CD8-positive, alpha-beta memory T cell (primary cell): ENCODE measurements at places on chromosomes 13 and 19.

- peak; percentile 66 for DNase-seq
These were observed 21.1 kb downstream of the ZNF473 start for GRCh38 chr19:50046649-50047503.

- no peak for DNase-seq
These were observed 9.2 kb downstream of the ZNF296 start for GRCh38 chr19:45066921-45067661.

DNA sequence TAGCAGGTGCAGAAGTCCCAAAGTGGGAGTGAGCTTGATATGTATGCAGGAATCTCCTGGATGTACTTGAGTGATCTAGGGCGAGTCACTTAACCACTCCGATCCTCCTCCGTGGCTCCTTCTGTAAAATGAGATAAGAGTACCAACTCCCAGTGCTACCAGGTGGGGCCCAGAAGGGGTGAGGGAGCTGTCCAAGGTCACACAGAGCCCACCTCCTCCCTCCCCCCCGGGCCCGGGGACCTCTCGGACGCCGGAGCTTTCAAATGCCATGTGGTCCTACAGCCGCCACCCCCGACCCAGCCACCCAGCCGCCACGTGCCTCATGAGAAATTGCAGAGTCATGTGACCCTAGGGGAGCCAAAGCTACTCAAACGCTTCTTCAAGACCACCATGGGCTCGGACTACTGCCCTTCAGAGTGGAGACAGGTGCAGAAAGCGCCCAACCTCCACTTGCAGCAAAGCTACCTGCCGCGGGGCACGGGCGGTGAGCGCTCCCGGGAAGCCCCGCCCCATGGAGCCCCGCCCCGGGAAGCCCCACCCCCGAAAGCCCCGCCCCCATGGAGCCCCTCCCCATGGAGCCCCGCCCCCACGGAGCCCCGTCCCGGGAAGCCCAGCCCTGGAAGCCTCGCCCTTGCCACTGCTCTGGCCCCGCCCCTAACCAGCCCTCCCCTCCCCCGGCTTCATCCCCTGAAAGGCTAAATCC is 10.1 kb upstream of the ZNF358 start:
- no peak for DNase-seq

- no peak for DNase-seq
These were observed 41.6 kb upstream of the HNRNPA1L2 start for GRCh38 chr13:52600666-52601065.

GRCh38 chr13:22761709-22762108 is 419.1 kb upstream of the SGCG start:
- DNase-seq, result no peak

DNA sequence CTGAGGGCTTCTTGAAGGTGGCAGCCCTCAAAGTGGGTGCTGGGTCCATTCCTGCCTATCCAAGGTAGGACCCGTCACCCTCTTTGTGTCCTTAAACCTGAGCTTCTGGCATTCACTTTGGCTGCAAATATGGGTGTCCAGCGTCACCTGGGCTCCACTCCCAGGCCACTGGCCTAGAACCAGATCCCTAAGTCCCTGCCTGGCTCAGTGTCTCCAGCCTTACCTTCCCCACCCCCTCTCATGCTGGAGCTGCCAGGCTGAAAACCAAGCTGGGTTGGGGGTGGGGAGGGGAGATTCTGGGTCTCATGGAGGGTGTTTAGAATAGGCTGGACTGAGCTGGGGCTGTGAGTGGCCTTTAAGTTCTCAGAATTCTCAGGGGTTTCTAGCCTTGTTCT is 12.4 kb downstream of the PDE4A start:
- DNase-seq, result no peak

DNA sequence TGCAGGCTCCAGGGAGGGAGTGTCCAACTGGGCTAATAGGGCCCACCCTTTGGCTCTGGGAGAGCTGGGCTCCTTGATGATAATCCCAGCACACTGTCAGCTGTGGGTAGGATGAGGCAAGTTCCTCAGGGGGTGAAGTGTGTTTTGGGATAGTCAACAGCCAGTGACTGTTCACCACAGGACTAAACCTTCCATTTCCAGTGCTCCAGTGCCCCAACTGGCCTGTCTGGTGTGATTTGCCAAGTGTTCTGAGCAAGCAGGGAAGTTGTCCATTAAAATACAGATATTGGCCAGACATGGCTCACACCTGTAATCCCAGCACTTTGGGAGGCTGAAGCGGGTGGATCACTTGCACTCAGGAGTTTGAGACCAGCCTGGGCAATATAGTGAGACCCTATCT is 150.9 kb downstream of the TM9SF2 start:
- no peak for DNase-seq

DNA sequence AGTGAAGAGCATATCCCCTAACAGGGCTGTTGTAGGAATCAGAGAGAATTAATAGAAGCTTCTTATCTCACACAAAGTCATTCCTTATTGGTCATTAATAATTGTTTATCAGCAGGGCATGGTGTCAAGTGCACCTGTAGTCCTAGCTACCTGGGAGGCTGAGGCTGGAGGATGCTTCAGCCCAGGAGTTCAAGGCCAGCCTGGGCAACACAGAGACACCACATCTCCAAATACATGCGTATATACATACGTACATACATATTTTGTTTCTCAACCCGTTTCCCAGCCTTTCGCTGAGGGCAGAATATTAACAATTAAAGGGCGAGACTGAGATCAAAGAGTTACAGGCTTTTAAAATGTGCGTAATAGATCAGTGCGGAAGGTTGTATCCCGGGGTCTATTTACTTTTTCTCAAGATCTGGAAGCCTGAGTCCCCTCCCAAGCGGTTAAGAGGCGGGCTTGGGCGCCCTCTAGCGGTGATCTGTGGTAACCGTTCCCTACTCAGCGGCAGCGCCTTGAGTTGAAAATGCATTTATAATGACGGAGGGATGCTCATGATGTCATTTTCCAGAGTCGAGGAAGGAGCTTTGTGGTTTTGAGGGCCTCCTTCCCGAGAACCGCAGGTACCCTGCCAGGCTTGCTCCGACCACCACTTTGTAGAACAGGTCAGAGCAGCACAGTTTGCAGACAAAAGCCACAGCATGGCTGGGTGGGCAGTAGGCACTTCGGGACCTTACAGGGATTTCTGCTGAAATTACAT is 169.6 kb upstream of the GPR12 start:
- DNase-seq, result peak; percentile 52

DNA sequence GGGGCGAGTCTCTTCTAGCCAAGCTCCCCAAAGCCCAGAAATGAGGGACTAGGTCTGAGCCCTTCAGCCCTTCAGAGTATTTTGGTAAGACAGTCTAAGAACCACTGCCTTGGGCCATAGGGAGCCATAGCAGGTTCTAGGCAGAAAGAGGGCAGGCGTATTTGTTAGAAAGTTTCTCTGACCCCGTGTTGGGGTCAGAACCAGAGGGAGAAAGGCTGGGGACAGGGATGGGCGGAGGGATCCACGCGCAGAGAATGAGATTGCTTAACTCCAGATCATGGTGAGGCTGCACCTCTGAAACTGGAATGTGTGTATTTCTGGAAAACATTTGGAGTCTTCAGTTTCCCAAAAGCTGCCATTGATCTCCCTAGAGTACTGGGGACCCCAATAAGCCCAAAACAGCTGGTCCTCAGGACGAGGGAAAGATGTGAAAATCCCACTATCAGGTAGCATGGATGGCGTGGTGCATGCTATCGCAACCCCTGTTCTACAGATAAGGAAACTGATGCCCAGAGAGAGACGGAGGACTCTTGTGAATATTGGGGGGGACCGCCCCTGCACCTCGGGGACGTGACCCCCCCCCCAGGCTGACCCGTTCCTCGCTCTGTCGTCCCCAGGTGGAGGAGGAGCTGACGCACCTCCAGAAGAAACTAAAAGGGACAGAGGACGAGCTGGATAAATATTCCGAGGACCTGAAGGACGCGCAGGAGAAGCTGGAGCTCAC is 703 bp upstream of the TPM4 start:
- no peak for DNase-seq

DNA sequence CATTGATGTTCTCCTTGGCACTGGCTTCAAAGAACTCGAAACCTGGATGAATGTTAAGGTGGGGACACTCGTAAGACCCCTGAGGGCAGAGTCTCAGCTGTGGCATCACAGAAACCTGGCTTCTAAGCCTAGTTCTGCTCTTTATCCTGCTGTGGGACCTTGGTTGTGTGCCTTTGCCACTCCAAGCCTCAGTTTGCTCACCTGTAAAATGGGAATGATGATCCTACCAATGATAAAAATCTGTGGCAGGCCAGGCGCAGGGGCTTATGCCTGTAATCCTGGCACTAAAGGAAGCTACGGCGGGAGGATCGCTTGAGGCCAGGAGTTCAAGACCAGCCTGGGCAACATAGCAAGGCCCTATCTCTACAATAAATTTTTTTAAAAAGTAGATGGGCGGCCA is 13.9 kb downstream of the RAB3D start:
- DNase-seq, result no peak

- no peak for DNase-seq
These were observed 62.7 kb downstream of the MICU2 start for GRCh38 chr13:21541271-21541670.

GRCh38 chr19:44447916-44448674 is at the start of gene ZNF229:
TSS of gene ZNF229 (minus strand) at chr19:44448472. CDS start at chr19:44442847, 5,625 bp downstream.
- peak; percentile 5 for DNase-seq

DNA sequence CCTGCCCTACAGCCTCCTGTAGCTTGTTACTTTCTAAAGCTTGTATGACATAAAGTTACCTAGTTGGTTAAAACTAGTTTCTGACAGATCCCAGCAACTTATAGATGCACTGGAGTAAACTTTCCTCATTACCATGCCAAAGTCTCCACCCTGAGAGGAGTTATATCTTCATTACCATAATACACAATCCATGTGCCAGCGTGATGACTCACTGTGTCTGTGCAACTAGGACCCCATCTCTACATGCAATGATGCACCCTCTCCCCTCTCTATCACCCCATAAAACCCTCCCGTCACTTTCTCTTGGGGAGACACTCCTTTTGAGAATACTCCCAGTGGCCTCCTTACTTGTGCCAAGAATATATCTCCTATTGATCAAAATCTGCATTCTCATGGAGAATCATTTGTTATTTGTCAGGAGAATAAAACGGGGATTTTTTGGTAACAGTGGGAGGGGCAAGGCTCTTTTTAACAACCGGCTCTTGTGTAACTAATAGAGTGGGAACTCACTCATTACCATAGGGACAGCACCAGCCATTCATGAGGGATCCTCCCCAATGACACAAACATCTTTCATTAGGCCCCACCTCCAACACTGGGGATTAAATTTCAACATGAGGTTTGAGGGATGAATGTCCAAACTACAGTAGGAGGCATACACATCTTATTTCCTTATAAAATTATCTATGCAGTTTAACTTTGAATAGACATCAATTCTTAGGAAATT is 235.1 kb upstream of the ATXN8OS start:
- DNase-seq, result no peak

GRCh38 chr13:66914155-66914554 is 316.0 kb downstream of the PCDH9 start:
- no peak for DNase-seq

GRCh38 chr19:38266981-38267597 is 2.7 kb downstream of the SPINT2 start:
- DNase-seq, result no peak

DNA sequence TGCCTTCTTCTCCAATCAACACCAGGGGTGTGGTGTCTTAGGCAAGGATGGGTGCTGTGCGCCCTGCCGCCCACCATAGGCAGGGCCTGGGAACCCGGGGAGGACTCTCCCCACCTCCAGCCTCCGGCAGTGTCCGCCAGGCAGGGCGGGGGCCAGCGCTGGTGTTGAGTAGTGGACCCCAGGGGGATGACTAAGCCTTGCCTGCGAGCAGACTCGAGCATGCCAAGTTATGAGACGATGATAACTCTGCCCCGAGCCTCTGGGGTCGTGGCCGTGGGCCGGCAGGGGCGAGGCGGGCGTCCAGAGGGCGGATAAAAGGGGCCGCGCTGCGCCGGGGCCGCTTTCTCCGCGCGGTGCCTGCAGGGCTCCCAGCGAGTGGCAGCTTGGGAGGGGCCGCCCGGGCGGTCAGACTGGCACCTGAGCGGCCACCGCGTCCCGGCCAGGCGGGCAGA is at the start of gene MEDAG:
Gene MEDAG, plus strand, starts transcription at position 340 of the 452 bp plus-strand sequence. CDS start 245 bp downstream, outside the sequence.
- no peak for DNase-seq

GRCh38 chr19:4633140-4633967 is 6.0 kb upstream of the TNFAIP8L1 start:
- DNase-seq, result peak; percentile 35

- DNase-seq, result no peak
These were observed 122.2 kb downstream of the MAB21L1 start for GRCh38 chr13:35354285-35354684.

- no peak for DNase-seq
These were observed 7.0 kb downstream of the KLF5 start for GRCh38 chr13:73065665-73066340.

GRCh38 chr13:99690426-99691174 is 189.3 kb downstream of the TM9SF2 start:
- DNase-seq, result no peak

DNA sequence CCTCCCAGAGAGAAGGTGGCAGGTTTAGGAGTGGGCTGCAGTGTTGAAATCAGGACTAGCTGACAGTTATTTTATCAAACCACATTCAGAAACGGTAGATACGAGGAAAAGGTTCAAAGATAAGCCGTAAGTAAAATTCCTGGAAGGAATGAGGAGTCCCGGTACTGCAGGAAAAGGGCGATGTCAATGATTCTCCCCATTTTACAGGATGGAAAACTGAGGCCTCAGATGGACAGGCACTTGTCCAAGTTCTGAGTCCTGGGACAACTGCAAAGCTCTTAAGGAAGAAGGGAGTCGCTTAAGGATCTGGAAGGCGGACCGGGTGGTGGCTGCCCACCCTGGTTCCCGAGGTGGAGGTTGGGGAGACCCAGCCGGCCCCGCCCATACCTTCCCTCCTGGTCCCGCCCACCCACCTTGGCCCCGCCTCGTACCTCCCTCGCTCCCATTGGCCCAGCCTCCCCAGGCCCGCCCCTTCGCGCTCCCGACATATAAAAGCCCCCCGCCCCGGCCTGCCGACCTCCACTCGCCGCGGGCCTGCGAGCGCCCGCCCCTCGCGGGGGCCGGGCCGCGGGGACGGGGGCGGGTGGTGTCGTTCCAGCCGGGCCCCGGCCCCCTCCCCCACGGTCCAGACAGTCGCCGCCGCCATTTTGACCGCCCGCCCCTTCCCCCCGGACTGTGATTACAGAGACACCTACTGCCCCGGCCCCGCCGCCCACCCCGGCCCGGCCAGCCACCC is 603 bp downstream of the RFX1 start:
- DNase-seq, result peak; percentile 92

DNA sequence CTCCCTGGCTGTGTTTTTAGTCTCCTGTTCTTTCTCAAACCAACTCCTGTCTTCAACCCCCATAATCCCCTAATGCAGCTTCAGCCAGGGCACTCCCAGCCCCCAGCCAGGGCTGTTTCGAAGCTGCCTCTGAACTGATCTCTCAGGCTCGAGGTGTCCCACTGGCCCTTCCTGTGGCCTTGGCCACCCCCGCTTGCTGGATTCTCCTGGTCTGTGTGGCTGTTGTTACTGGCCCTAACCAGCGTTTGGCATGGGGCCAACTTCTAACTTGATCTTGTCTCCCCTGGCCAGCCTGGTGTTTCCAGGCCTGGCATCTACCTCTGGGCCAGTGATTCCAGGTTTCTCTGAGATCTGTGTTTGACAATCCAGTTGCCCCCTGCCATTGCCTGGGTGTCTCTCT is 11.0 kb downstream of the XAB2 start:
- no peak for DNase-seq

DNA sequence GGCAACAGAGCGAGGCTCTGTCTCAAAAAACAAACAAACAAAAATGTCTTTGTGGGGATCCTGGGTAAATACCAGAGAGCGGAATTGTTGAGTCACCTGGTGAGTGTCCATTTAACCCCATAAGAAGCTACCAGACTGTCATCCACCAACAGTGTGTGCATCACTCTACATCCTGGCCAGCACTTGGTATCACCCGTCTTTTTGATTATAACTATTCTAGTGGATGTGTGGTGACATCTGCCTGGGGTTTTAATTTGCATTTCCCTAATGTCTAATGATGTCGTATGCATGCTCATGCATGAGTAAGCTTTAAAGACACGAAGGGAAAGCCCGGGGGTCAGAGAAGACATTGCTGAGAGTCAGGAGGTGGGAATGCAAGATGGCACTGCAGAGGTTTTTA is 126.7 kb upstream of the MRI1 start:
- DNase-seq, result no peak
